Activated naive CD4-positive, alpha-beta T cell treated with anti-CD3 and anti-CD28 coated beads, Interleukin-2, amount 50 U/mL, for 72 hours (primary cell): ENCODE measurements at places on chromosomes 13 and 19. TPM values are rescaled to one million over a fixed set of nuclear protein-coding genes. Genes with fewer than 3 reads are reported as not detected.

The LIM2 gene
- 1.2 TPM for total RNA-seq

- no peak for DNase-seq
Observed at GRCh38 chr13:30847650-30848307, 58.3 kb upstream of the MEDAG start.

DNA sequence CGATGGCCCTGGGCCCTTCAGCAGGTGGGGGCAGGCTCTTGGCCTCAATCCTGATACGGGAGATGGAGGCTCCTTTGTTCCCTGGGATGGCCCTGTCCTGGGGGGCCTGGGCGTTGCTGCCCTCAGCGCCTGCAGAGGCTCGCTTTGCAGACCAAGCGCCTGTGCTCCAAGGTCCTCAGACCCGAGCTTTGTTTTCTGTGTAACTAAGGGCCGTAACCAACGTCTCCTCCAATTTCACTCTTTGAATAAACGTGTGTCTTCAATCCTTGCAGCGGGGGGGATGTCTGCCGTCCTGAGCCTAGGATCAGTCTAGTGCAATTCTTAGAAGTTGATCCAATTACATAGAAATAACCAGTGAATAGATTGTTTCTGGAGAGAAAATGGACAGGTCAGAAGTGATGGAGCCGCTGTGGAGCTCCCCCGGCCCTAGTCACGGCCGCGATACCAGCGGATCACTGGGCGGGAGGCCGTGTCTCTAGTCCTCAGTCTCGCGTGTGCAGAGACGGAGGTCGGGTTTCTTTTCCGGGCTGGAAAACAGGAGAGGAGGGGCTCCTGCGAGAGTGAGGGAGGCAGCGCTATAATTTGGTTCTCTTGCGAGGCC lies 5.3 kb downstream of the PTBP1 start:
- no peak for DNase-seq

DNA sequence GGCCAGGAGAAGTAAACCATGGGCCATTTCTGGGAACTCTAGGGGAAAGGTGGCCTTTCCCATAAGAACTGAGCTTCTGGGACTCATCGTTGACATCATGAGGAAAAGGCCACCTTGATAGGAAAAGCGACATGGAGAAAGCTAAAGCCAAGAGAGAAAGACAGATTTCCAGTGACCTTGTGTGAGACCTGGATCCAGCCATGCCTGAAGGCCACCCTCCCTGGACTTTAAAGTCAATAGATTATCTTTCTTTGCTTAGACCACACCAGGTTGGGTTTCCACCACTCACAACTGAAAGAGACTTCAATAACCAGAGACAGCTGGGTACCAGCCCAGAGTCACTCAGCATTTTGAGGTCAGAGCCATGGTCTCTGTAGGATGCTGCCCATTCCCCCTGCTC lies 3.5 kb downstream of the CYP4F2 start:
- DNase-seq: no peak

GRCh38 chr19:33204136-33204973 lies 10.2 kb downstream of the LRP3 start:
- DNase-seq: no peak
